ENCODE measurements at places on chromosomes 11 and 22.

GRCh38 chr22:31818481-31819392, 64.9 kb downstream of the DEPDC5 start:
- DNase-seq, result no peak

DNA sequence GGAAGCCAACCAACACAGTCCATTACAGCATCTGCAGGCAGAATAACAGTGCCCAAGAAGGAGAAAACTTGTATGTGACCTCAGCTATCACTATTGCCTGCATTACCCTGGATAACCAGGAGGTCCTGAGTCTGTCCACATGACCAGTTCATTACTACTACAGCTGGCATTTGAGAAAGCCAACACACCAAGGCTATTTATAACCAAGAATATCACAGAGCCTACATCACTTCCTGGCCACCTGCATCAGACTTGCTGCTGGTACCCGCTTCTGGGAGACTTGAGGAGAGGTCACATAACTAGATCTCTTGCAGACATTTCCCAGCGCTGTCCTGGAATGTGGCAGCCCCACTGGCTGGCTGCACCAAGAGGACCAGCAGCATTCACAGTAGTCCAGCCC, 11.1 kb upstream of the OR56B4 start:
- no peak for DNase-seq

DNA sequence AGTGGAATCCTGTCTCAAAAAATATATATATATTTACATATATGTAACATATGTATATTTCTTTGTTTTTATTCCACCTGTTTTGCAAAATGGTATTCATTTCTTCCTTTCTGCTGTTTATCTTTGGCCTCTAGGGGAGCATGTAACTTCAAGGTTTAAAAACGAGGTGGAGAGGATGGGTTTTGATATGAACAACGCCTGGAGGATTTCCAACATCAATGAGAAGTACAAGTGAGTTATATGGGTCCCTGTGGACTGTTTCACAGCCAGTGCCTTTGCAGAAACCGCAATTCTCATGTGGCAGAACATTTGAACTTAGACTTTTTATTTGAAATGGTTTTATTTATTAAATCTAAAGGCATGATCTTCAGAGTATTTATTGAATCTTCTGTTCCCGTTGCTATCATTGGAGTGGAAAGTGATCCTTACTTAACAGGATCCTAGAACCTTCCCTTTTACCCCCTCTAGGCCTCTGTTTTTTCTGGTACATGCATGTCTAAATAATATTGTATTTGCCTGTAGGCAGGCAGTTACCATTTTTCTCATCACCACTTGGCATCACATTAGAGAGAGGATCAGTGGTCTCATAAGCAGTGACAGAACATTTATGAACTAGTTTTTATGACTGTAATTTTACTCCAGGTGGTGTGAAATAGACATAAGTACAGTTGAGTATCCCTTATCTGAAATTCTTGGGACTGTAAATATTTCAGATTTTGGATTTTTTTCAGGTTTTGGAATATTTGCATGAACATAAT, 81.5 kb upstream of the HORMAD2 start:
- no peak for DNase-seq

DNA sequence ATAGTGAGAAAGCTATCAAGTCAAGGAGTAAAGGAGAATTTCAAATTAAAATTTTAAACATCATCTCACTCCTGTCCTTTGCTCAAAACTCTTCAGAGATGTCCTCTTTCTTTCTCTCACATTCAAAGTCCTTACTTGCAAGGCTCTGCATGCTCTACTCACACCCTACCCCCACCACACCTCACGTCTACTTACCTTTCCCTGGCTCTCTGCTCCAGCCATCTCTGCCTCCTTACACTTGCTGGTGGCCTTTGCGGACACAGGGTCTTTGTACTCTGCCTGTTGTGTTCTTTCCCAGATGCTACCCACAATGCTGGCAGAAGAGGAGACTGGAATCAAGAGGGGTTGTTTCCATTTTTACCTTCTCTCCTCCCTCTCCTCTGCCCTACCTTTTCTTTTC, 405.2 kb downstream of the INSC start:
- DNase-seq, result no peak

- no peak for DNase-seq
Measured at GRCh38 chr11:62446091-62446490, 27.3 kb downstream of the SCGB1A1 start.

DNA sequence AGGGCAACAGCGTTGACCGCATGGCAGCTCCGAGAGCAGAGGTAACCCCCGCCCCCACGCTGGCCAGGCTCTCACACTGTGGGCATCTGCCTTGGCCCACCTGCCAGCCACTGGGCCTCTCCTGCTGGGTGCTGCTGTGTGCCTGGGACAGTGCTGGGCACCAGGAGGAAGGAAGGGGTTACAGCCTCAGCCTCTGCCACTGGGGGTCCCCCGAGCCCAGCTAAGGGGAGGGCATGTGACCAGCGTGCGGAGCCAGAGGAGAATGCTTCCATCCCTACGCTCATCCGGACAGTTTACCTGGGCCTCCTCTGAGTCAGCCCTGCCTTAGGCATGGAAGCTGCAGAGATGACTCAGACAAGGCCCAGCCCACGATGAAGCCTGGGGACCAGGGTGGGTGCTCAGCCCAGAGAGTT, 10.9 kb downstream of the NCF4 start:
- no peak for DNase-seq

DNA sequence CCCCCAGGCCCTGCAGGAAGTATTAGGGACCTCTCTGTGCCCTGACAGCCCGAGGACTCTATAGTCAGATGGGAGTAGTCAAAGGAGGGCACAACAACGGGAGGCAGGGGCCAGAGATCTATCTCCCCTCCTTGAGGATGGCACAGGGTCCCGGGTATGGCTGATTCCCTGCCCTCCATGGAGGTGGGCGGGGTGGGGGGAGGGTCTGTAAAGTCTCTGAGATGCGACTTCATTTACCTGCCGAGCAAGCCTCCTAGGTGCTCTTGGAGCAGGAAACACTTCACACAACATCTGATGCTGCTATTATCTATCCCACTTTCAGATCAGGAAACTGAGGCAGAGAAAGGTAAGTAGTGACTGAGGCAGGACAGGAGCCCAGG, 769 bp upstream of the CDC42EP1 start:
- no peak for DNase-seq

GRCh38 chr11:102494216-102494615, 36.3 kb downstream of the MMP7 start:
- DNase-seq, result no peak

DNA sequence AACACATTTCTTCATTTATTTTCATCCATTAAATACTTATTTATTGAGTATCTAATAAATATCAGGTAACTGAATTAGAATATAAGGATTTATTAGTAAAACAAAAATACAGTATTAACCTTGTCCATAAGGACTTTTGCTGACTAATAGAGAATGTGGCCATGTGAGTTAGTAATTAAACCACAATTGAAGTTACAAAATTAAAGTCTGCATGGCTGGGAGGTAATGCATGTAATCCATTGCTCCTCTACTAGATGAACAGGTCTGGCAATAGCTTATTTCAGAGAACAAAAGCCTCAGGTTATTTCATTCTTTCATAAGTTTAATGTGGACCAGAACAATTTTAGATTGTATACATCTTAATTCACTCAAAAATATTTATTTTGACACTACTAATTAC, 9.9 kb upstream of the CARD18 start:
- no peak for DNase-seq

DNA sequence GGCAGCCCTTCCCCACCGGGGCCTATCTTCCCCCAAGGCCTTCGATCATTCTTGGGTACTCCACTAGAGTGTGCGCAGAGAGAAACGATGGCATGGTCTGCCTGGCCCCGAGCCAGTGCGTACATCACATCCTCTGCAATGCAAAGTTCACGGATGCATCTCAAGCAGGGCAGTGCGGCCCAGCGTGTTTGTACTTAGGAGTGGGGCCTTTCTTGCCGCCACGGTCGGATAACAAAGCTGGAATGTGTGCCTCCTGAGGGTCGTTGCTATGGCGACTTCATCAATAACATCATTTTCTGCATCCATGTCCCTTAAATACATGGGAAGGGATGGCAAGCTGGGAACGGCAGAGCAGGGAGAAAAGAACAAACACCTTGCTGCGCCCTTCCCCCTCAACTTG, 73.9 kb downstream of the SCUBE1 start:
- no peak for DNase-seq

DNA sequence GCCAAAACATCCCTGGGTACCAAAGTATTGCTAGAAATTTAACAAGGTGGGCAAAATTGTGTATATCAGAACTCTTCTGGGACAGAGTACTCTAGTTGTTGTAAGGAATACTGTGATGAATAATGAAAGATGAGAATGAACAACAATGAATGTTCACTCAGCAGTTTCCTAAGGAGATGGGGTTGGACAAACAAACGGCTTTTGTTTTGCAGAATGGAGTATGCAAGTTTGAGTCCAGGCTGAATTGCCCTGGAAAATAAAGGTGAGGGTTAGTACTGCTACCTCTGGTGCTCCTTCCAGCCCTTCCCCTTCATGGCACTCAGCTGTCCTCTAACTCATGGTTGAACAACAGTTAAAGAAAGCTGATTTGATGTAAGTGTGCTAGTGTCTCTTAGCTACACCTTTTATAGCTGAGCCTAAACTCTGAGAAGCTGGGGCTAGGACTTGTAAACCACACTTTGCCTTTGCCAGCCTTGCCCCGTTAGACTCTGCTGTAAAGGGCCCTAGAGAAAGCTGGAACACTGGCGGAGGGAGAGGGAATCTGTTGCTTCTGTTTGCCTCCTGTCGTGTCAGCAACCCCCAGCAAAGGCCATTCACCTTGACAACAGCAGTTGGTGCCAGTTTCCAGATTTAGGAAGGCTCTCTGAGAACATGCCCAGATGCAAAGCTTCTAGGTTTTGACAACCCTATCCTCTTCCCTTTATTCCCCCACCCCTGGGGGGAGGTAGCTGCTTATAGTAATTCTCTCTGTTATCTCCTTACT, 41.2 kb upstream of the POLD3 start:
- no peak for DNase-seq

- DNase-seq, result no peak
Measured at GRCh38 chr11:124842305-124842704, 22.9 kb upstream of the ROBO3 start.

DNA sequence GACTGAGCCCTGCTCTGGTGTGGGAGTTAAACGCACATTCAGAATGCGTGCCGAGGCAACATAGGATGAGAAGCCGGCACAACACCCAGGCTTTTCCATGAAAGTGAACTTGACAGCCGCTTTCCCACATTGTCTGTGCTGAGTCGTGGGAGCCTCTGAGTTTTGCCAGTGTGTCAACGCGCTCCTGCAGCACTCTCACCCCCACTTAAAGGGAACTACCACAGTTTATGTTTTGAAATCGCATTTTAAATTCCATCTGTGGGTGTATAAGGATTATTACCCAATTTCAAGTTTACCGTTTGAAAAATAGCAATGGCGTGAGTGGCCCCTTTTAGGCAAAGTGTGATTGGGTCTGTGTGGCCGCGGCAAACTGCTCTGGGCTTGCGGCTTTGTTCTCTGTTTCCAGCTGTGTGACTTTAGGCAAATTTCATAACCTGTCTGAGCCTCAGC, 81.5 kb downstream of the FBLN1 start:
- no peak for DNase-seq

DNA sequence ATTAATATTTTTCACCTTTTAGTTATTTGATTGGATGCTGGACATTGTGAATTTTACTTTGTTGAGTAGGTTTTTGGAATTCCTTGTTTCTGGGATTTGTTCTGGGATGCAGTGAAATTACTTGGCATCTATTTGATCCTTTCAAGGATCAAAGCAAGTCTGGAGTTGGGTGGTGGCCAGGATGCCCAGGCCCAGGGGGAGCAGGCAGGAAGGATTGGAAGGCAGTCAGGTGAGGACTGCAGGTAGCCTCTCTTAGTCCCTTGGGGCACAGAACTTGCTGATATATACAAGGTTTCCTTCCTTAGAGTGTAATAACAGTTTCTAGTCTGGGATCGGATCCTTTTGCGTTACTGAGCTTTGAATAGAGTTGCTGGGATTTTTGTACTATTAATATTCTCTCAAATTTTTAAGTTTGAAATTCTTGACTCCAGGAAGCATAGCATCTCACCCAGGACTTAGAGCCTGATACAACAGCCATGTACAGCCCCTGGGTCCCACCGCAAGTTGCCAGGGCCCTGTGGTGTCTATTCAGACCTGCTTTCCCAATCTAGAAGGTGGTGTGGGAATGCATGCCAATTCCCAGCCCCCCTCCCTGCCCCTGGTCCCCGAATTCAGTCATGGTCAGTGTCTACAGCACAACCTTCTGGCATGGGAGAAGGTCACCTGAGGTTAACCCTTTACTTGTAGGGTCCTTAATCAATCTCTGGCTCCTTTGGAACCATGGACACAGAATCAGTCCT, 6.1 kb downstream of the ZNF74 start:
- no peak for DNase-seq

DNA sequence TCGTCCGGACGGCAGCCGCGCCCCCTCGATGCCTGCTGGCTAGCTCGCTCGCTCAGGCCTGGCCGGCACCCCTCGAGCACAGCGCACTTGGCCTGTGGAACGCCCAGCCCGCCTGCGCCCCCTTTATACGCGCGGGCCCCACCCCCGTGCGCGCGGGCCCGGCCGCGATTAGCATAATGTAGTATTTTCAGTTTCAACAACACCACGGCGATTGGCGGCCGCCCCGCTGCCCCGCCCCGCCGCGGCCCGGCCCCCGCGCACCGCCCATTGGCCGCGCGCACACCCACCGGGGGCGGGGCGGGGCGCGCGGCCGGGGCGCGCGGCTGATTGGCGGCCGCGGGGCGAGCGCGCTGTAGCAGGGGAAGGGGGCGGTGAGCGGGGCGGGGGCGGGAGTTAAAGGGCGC, at the start of gene CDKN1C:
TSS of gene CDKN1C (minus strand) at position 98 of the 404 bp plus-strand sequence. CDS start 319 bp downstream, outside the sequence.
- peak; percentile 52 for DNase-seq

GRCh38 chr22:28341001-28341400, 338.6 kb downstream of the TTC28 start:
- DNase-seq, result no peak

DNA sequence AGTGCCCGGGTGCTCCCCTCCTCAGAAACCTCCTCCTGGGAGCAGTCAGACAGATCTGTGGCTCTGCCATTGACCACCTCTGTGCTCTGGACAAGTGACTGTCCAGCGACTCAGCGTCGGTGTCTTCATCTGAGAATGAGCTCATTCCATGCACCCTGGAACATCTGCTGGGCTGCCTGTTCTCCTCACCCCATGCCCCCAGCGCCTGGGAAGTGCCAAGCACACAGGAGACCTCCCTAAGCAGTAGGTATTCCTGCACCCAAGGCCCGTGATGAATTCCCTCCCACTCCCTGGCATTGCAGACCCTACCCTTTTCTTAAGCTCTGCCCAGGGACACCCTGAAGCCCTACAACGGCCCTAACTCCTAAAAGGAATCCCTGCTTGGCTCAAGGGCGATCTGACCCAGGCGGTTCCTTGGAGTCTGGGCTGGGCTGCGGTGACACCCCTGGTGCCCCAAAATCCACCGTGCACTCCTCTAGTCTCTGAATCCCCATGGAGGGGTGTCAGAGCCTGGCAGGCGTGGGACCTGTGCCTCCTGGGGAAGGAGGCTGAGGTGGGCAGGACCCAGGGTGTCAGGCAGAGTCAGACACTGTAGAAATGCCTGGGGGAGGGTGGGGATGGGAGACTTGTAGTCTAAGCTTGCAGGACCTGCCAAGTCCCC, 92.0 kb downstream of the CEP164 start:
- DNase-seq, result no peak

- no peak for DNase-seq
Measured at GRCh38 chr22:21025763-21026755, 6.3 kb downstream of the SLC7A4 start.

Measured in stimulated activated CD4-positive, alpha-beta T cell treated with anti-CD3 and anti-CD28 coated beads, Interleukin-12 subunit alpha, Interleukin-12 subunit beta, amount 100 ng/mL, for 48 hours (primary cell).